ENCODE measurements at places on chromosomes 6 and 20. TPM values are rescaled to one million over a fixed set of nuclear protein-coding genes. Genes with fewer than 3 reads are reported as not detected.

DNA sequence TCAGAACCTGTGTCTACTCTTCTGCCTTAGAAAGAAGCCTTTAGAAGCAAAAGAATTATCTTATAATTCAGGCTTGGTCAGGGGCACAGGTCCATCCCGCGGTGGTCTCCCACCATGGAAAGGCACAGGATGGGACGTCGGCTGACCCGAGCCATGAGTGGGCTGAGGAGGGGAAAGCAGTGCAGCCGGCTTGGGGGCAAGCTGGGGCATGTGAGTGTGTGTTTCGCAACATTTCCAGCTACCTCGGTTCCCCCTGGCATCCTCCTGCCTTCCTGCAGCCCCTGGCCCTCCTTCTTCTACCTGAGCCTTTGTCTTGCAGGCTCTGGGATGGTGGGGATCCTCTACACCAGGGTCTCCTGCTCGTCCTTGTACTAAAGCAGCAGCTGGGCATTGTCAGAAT, 29.1 kb upstream of the FOXC1 start:
- no peaks in the 10 kb centered on the region for H3K36me3 ChIP-seq
- H3K27me3 ChIP-seq, result no peaks in the 10 kb centered on the region
- no peak overlapping the region for H3K27ac ChIP-seq
- DNase-seq, result no peak
- H3K4me3 ChIP-seq, result no peak overlapping the region
- no peaks in the 10 kb centered on the region for H3K4me1 ChIP-seq

GRCh38 chr20:63782521-63782971, 43.0 kb downstream of the SLC2A4RG start:
- no peak for DNase-seq
- no peaks in the 10 kb centered on the region for H3K4me1 ChIP-seq
- no peaks in the 10 kb centered on the region for H3K27me3 ChIP-seq
- H3K27ac ChIP-seq, result no peak overlapping the region

DNA sequence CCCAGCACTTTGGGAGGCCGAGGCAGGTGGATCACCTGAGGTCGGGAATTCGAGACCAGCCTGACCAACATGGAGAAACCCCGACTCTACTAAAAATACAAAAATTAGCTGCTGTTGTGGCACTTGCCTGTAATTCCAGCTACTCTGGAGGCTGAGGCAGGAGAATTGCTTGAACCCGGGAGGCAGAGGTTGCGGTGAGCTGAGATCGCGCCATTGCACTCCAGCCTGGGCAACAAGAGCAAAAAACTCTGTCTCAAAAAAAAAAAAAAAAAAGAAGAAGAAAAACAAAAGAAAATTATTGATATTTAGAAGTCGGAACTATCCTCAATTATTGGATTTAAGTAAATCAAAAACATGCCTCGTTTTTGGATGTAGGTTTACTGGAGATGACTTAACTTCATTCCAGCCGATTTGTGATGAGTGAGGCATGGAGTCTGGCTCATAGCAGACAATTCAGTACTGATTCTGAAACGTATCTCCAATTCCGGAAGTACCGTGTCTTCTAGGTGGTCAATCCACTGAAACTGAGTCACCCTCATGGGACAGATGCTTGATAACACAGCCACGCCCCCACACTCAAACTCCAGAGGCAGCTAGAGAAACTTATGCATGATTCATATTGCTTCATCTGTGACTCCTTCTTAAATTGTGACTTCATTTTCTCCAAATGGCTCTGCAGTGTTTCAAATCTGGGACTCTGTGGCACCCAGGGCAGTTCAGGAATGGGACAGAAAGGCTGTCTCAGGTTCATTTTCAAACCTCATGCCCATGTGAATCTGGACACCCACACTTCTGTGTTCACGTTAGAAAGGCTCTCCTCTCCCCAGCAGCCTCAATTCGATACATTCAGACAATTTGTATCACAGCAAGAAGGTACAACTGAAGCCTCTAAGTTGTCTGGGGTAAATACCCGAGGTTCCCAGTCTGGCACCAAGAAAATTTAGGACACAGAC, 110.4 kb upstream of the ARMC2 start:
- peaks cover 8% of the 10 kb centered on the region for H3K27me3 ChIP-seq
- no peak overlapping the region for H3K4me3 ChIP-seq
- DNase-seq, result no peak
- H3K27ac ChIP-seq, result no peak overlapping the region

DNA sequence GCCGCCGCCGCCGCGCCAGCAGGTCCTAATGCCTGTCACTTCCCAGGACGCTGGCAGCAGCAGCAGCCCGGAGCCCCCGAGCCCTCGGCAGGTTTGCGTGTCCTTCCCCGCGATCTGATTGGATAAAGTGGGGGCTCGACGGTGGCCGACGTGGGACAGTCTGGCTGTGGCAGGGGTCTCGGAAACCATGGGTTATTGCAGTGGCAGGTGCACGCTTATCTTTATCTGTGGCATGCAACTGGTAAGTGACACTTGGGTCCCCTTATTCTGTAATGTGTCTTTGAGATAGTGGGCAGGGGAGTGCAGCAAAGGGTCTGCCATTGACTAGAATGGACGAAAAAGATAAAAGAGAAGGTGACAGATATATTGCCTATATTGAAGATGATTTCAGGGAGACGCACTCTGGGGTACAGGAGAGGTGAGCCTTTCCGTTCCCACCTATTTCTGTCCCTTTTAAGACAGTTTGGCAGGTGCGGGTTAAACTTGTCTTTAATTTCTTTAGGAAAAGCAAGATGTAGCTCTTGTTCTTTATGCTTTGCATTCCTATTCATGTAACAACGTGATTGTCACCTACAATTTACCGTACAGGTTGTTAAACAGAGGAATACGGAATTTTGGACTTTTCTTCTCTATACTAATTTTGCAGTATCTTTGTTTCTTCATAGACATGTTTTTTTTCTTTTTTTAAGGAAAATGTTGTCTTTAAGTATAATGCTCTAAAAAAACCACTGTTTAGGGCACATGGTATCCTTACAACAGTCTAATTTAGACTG, 535 bp downstream of the NKAIN2 start:
- H3K4me1 ChIP-seq, result peaks cover 10% of the 10 kb centered on the region
- peaks cover 31% of the 10 kb centered on the region for H3K27me3 ChIP-seq
- no peak overlapping the region for H3K27ac ChIP-seq
- no peak for DNase-seq
- peak overlapping the region; percentile 68 for H3K4me3 ChIP-seq

- H3K36me3 ChIP-seq, result no peaks in the 10 kb centered on the region
- H3K4me3 ChIP-seq, result no peak overlapping the region
- no peak overlapping the region for H3K27ac ChIP-seq
- H3K4me1 ChIP-seq, result no peaks in the 10 kb centered on the region
- peaks cover 29% of the 10 kb centered on the region for H3K27me3 ChIP-seq
Measured at GRCh38 chr20:23582293-23582692, 14.0 kb upstream of the CST9L start.

GRCh38 chr6:116575227-116575626, 3.9 kb downstream of the RWDD1 start:
- no peak overlapping the region for H3K4me3 ChIP-seq
- H3K36me3 ChIP-seq, result peaks cover 20% of the 10 kb centered on the region
- DNase-seq, result no peak
- H3K27ac ChIP-seq, result no peak overlapping the region

DNA sequence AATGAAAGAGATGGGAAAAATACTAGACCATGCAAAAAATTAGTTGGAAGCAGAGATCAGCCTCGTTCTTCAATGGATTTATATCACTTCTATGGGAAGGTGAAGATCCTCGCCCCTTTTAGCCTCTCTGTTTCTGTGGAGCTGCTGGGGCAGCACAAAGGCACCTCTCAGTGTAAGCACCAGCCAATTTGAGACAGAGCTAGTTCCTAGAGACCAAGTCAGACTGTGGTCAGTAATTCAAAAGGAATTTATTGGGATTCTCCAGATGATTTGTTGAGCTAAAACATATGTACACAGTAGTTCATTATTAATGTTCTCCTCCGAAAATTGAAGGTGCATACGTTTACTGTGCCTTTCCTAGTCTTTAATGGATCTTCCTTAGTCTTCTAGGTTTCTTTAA, 42.4 kb downstream of the SCGN start:
- no peaks in the 10 kb centered on the region for H3K4me1 ChIP-seq
- no peaks in the 10 kb centered on the region for H3K36me3 ChIP-seq
- no peak for DNase-seq
- H3K4me3 ChIP-seq, result no peak overlapping the region

DNA sequence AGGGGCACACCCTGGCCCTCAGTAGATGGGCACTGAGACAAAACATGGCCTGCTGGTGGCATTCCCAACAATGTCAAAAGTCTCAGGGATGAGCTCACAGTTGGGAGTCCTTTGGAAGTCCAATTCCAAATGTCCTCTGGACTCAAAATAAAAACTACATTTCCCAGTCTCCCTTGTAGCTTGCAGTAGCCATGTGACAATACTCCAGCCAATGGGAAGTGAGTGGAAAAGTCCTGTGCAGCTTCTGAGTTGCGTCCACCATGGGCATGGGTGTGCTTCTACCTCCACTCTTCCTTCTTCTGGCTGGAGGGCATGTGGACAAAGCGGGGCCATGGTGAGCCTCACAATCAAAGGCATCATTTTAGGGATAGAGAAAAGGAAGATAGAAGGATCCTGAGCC, 5.8 kb upstream of the ADAM33 start:
- no peak overlapping the region for H3K27ac ChIP-seq
- H3K4me1 ChIP-seq, result no peaks in the 10 kb centered on the region
- peaks cover 24% of the 10 kb centered on the region for H3K27me3 ChIP-seq
- no peak overlapping the region for H3K4me3 ChIP-seq
- no peak for DNase-seq
- no peaks in the 10 kb centered on the region for H3K36me3 ChIP-seq

GRCh38 chr20:13278812-13279570, 57.9 kb downstream of the ISM1 start:
- H3K27ac ChIP-seq, result no peak overlapping the region
- no peaks in the 10 kb centered on the region for H3K36me3 ChIP-seq
- no peaks in the 10 kb centered on the region for H3K4me1 ChIP-seq
- no peak for DNase-seq
- no peak overlapping the region for H3K4me3 ChIP-seq

GRCh38 chr20:37274851-37275524, 13.4 kb upstream of the GHRH start:
- no peak overlapping the region for H3K27ac ChIP-seq
- H3K27me3 ChIP-seq, result peaks cover 3% of the 10 kb centered on the region
- H3K4me1 ChIP-seq, result peaks cover 8% of the 10 kb centered on the region
- DNase-seq, result no peak
- no peak overlapping the region for H3K4me3 ChIP-seq

- no peak overlapping the region for H3K27ac ChIP-seq
- no peaks in the 10 kb centered on the region for H3K4me1 ChIP-seq
- H3K27me3 ChIP-seq, result peaks cover 5% of the 10 kb centered on the region
- no peak overlapping the region for H3K4me3 ChIP-seq
- peaks cover 4% of the 10 kb centered on the region for H3K36me3 ChIP-seq
- no peak for DNase-seq
Measured at GRCh38 chr6:1504465-1504864, 105.2 kb upstream of the FOXC1 start.

DNA sequence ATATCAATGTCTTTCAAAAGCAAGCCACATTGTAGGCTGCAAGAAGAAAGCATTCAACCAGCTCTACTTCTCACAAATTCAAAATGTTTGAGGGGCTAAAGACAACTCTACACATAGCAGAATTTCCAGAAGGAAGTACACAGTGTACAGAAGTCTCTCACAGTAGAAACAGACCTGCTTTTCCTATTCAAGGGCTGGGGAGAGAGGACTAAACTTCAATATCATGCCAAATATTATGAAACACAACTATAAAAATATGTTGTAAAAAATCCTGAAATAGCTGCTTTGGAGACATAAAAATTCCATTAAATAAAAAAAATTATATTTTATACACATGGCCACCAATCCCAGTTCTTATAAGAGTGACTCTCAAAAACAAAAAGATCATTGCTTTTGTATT, 70.8 kb upstream of the IPCEF1 start:
- H3K4me1 ChIP-seq, result no peaks in the 10 kb centered on the region
- H3K36me3 ChIP-seq, result no peaks in the 10 kb centered on the region
- H3K27ac ChIP-seq, result no peak overlapping the region
- peaks cover 3% of the 10 kb centered on the region for H3K27me3 ChIP-seq
- H3K4me3 ChIP-seq, result no peak overlapping the region

DNA sequence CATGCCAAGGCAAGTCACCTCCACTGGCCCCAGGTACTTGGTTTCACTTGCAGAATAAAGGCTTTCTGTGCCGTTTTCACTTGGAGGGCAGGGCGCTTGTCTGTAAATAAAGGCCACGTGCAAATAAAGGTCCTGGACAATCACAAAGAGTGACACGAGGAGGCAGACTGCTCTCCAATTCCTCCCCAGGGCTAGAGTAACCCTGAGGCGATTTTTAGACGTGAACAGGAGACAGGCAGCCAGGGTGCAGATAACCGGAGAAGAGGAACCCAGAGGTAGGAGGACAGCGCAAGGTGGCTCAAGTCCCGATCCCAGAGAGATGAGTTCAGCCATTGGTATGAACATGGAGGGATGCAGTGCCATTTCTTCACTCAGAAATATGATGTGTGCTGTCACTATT, 327.4 kb downstream of the KIF16B start:
- no peaks in the 10 kb centered on the region for H3K4me1 ChIP-seq
- H3K36me3 ChIP-seq, result no peaks in the 10 kb centered on the region
- no peak overlapping the region for H3K27ac ChIP-seq
- peaks cover 19% of the 10 kb centered on the region for H3K27me3 ChIP-seq

- no peaks in the 10 kb centered on the region for H3K4me1 ChIP-seq
- H3K4me3 ChIP-seq, result no peak overlapping the region
- DNase-seq, result no peak
- H3K27me3 ChIP-seq, result peaks cover 20% of the 10 kb centered on the region
- H3K27ac ChIP-seq, result no peak overlapping the region
- no peaks in the 10 kb centered on the region for H3K36me3 ChIP-seq
Measured at GRCh38 chr20:61219021-61219431, 33.0 kb upstream of the CDH4 start.

- H3K27ac ChIP-seq, result peak overlapping the region; percentile 44
- no peak for DNase-seq
- no peaks in the 10 kb centered on the region for H3K27me3 ChIP-seq
- no peak overlapping the region for H3K4me3 ChIP-seq
Measured at GRCh38 chr6:111663692-111664564, 58.2 kb upstream of the TRAF3IP2 start.

DNA sequence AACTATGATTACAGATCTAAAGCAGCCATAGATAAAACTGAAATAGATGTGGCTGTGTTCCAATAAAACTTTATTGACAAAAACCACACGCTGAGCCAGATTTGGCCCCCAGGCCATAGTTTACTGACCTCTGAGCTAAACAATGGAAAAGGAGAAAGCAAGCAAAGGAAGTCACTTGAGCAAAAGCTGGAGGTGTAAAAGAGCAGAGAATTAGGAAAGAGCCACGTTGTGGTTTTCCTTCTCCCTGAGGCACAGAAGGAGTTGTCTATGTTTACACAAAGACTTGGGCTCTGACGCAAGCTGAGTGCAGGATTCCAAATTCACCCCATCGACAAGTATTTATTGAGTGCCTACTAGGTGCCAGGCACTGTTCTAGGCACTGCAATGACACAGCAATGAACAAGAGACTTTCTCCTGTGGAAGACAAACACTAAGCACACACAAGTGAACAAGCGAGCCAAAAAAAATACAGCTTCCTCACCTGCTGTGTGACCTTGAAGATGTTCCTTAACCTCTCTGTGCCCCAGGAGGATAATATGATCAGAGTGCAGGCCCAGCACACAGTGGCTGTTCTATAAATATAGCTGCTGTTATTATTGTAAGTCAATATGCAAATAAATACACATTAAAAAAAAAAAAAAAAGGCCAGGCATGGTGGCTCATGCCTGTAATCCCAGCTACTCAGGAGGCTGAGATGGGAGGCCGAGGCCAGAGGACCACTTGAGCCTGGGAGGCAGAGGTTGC, 75.4 kb upstream of the PTPN1 start:
- no peaks in the 10 kb centered on the region for H3K36me3 ChIP-seq
- H3K4me1 ChIP-seq, result peaks cover 24% of the 10 kb centered on the region
- H3K4me3 ChIP-seq, result no peak overlapping the region
- H3K27ac ChIP-seq, result no peak overlapping the region

The SPATA2 gene
- 12.0 TPM for total RNA-seq

The TMEM74B gene
- not detected for total RNA-seq

The SYNDIG1 gene
- total RNA-seq, result not detected

The EYA4 gene
- not detected for total RNA-seq

The PBX2 gene
- 89.4 TPM for total RNA-seq

The PHACTR1 gene
- total RNA-seq, result 0.14 TPM
